Pons (tissue), 1 donor: ENCODE measurements at places on chromosomes 11 and 22.

GRCh38 chr11:123356539-123356938, 73.5 kb upstream of the GRAMD1B start:
- no peak for DNase-seq

DNA sequence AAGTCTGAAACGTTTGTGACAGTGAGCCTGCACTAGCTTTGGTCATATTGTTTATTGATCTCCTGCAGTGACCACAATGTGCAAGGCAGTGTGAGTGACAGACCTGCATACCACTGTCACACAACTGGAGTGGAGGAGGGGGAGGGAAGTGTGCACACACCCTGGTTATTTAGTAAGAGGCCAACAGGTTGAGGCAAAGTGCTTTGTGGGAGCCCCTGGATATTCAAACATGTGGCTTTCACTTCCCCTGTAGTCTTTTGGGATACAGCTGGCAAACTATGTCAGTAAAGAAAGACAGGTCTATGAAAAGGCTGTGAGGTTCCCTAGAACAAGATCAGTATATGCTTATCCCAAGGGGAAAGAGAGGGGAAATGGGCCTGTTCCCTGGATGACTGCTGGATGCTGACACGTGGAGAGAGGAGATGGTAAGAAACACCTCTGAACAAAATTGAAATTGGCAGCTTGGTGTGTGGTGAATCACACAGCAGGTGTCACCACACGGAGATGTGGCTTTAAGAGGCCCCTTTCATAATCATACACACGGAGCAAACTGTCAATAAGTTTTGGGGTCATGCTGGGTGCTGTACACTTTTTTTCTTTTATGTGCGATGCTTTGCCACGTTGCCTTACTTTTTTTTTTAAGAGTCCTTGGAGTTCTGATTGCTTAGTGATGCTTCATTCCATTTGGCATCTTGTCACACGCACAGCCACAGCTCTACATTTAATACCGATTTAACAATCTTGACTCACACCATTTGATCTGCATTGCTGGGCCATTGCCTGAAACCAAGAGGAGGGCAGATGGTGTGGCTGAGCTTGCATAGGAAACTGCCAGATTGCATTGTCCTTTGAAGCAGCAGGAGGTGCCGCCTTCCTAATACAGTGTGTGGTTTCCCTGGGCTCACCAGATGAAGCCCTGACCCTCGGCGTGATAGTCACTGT, 11.3 kb downstream of the OSBP2 start:
- DNase-seq, result peak; percentile 37

- DNase-seq, result no peak
Observed at GRCh38 chr22:36204632-36205015, 3.0 kb upstream of the APOL4 start.

- no peak for DNase-seq
Observed at GRCh38 chr22:46432164-46433068, 96.9 kb downstream of the TRMU start.

DNA sequence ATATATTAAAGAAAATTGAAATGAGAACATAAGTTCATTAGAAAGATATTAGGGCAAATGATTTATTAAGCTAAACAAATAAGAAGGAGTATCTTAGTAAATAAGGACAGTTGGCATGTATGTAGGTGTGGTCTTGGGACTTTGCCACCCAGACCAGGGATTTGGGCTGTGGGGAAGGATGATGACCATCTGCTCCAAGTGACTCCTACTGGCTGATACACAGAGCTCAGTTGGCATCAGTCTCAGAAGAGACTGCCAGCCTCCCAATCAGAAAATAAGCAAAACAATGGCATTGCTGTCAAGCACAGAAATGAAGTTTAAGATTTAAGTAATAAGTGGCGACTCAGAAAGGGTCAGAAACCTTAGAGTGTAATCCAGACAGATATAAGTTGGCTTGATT, 49.5 kb downstream of the PAX6 start:
- DNase-seq, result no peak

- DNase-seq, result no peak
Observed at GRCh38 chr11:131290185-131290584, 80.2 kb upstream of the NTM start.

GRCh38 chr11:107587306-107587979, 3.5 kb upstream of the ELMOD1 start:
- DNase-seq, result no peak

DNA sequence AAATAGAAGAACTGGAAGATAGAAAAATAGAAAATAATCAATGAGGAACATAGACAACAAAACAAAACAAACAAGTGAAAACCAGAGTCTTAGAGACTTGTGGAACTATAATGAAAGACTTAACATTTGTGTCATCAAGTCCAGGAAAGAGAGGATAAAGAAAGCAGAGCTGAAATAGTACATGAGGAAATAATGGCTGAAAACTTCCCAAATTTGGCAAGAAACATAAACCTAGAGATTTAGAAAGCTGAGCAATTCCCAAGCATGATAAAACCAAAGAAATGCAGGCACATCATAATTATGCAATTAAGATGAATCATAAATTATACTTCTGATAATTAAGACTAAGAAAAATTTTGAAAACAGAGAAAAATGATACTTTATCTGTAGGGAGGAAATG, 614.5 kb downstream of the ETS1 start:
- no peak for DNase-seq

GRCh38 chr11:126186708-126187529, 24.5 kb downstream of the RPUSD4 start:
- DNase-seq, result no peak

- DNase-seq, result no peak
Observed at GRCh38 chr11:47850337-47850736, 2.2 kb upstream of the NUP160 start.

DNA sequence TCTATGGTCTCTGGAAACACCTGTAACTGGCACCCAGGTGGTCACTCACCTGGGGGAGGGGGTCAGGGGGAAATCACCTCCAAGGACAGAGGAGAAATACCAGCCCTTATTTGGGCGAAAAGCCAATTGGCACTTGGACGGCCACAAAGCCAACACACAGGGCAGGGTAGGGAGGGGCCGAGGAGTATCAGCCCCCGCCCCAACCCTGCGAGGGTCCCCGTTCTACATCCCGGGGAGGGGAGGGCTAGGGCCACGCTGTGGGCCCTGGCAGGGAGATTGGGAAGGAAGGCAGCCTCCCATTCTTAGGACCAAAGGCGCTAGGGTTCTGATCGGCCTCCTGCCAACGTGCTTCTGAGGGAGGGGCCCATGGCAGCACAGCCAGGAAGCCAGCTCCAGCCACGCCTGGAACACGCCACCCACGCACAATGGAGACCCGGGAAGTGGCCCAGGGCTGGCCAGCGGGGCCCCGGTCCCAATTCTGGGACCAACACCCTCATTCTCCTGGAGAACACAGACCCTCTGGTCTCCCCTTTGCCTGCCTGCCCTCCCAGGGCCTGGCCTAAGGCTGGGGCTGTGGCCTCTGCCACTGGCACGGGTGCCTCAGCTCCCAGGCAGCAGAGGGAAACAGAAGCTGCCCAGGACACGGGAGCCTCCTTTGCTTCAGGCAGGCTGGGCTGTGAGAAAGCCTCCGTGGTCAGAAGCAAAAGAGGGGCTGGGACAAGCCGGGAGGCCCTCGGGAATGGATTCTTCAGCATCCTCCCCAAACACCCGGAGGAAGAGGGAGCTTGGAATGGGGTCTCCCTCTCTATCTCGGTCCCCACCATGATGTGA, 7.4 kb downstream of the CBX6 start:
- DNase-seq, result no peak

GRCh38 chr22:49528420-49528720, 299.3 kb downstream of the BRD1 start:
- no peak for DNase-seq

GRCh38 chr11:87490671-87491070, 452.9 kb downstream of the TMEM135 start:
- no peak for DNase-seq

GRCh38 chr22:37425800-37426705, 1.2 kb downstream of the ELFN2 start:
- DNase-seq, result no peak

DNA sequence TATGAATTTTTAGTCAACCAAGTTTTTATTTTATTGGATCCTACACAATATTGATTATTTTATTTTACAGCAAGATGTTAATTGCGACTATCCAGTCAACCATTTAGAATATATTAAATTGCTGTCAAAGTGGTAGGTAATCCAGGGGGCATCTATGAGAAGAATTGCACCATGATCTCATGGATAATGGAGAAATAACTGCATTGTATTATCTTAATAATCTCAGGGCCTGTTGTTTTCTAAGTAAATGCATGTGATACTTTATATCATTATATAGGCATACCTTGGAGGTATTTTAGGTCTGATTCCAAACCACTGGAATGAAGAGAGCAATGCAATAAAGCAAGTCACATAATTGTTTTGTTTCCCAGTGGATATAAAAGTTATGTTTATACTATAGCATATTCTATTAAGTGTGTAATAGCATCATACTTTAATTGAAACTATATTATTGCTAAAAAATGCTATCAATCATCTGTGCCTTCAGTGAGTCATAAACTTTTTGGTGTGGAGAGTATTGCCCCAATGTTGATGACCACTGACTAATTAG, 595.4 kb upstream of the CHORDC1 start:
- DNase-seq, result no peak

DNA sequence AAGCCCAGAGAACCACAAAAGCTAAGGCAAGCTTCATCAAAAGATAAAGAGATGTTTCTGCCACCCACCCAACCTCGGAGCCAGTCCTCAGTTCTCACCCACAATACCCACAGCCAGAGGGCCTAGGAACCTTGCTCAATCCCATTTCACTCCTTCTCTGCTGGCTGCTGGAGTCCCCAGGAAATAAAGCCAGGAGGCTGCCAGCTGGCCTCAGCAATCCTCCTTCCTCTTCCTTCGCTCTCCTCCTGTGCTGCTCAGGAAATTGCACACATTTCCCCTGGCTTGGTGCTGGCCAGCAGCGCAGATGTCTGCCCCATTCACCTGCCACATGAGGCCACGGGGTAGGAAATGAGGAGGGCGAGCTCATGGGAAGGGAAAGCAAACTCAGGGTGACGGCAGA, 91.8 kb upstream of the LDLRAD3 start:
- DNase-seq, result no peak

DNA sequence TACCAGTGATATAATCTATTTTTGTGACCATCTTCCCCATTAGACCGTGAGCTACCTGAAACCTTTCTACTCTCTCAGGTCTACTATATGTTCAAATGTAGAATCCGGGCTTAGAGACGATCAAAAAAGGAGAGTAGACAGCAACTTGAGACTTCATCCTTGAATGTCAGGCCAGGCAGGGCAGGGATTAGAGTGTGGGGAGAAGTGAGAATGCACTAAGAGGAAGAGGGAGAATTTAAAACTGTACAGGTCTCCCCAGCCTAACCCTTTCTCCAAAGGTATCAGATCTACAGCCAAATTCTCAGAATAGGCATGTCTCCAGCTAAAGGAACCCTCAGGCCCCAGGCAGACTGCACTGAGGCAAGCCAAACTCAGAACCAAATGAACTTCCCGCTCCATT, 935 bp downstream of the LAMTOR1 start:
- DNase-seq, result no peak

DNA sequence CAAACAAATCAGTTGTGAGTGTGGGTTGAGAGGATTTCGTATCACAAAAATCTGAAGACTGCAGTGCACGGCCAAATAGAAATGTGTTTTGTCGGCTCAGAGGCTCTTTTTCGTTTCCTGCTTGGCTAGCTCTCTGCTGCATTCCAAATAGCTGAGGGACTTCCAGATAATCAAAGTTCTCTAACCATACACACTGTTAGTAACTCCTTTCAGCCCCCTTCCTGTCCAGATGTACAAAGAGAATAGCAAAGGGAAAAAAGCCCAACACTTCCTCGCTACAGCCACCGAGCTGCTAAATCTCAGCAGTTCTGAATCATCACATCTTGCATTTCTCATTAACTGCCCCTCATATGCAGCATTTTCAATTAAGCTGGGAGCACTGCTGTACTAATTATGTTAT, 203.1 kb downstream of the TENM4 start:
- no peak for DNase-seq

DNA sequence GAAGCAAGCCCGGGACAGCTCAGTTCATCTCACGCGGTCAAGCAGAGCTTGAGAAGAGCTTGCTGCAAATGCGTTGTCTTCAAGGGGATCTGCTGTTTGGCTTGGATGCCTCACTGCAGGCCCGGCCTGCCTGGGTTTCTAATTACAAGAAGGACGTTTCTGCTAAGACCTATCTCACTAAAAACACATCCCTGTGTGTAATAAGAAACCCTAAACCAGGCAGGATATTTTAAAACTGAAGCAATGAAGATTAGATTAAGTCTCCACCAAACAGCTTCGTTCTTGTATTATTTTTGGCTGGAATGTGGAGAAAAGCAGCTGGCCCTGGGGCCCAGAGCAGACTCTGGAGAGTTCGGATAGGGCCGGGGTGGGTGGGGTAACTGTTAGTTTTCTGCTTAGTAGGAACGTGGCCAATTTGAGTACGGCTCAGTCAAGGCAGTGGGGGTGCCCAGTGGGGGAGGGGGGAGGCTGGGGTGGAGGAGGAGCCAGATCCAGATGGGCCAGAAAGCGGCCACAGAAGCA, 6.0 kb downstream of the PKNOX2 start:
- no peak for DNase-seq

GRCh38 chr11:93659196-93659595, 2.3 kb upstream of the CEP295 start:
- DNase-seq, result peak; percentile 28

DNA sequence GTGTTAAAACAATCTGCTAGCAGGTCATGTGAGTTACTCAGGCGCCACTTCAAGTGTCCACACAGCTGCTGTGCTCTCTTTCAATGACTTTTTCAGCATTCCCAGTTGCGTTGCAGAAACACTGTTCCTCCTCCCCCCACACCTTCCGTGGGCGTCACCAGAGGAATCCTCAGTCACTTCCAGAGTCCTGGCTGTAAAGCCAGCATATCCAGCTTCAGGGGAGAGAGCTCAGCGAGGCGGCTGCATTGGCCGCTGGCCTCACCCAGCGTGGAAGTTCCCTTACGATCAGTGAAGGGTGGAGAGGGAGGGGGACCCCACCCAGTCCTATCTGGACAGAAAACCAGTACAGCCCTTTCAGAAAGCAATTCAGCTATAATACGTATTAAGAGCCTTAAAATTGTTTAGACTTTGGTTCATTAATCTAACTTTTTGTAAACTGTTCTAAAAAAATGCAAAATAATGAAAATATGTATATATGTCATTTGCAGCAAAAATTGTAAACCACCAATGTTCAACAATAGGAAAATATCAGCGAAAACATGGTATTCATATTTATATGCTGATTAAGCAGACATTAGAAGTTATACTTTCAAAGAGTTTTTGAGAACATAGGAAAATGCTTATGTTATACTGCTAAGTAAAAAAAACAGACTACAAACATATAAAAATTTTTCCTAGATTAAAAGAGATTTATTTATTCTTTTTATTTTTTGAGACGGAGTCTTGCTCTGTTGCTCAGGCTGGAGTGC, 2.8 kb upstream of the ANO9 start:
- no peak for DNase-seq
